Activated gamma-delta T cell treated with Interleukin-2 at 50 U/mL for 16 hours (primary cell): ENCODE measurements at places on chromosomes 4 and X.

DNA sequence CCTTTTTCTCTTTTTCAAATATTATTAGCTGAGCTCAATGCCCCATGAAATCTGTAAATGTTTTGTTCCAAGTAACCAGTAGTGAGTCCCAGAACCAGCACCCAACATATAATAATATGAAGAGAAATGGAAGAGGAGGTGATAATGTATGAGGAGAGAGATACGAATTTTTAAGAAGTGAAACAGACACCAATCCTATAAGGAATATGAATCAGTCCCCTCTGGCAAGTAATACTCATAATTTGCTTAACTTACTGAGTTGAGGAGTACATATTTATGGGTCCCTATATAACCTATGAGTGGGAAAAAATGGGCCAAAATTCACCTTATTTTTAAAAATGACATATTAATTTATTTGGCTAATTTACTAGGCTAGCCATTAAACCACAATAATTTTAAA, 8.4 kb upstream of the CBR4 start:
- DNase-seq = no peak

- DNase-seq = no peak
These were observed 11.8 kb downstream of the IQSEC2 start for GRCh38 chrX:53269536-53270107.

- DNase-seq = no peak
These were observed 55.7 kb downstream of the ANTXR2 start for GRCh38 chr4:80017125-80017854.

DNA sequence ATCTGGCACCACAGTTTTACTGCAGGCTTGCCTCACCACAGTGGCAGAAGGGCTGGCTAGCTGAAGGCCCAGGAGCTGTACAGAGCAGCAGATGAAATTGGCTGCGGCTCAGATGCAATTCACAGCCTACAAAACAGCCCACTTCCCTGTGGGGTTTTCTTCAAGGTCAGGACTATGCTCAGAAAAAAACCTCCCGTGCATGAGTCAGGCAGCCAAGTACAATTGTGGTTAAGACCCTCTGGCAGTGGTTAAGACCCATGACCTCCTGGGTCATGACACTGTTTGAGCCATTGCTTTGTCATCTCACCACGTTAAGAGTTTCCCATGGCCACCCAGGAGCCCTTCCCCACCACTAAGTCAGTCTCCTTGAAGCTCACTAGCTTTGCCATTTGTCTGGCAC, 276.3 kb downstream of the HNRNPD start:
- DNase-seq = no peak

- no peak for DNase-seq
These were observed 10.8 kb upstream of the HADH start for GRCh38 chr4:107978716-107979451.

DNA sequence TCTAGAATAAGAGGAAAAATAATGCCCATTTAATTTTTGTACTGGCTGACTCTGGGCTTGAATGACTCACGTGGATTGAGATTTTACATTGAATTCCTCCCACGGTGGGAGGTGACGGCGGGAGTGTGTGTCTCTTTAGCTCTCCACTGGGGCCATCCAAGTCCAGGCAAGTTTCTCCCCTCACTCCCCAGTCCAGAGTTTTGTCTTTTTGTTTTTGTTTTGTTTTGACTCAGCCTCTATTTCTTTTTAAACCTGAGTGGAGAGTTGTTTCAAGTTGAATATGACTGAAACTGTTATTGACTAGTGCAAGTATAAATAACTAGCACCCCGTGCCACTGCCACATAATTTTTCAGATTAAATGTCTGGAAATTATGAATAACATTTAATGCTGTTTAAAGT, 13.6 kb downstream of the CHST7 start:
- no peak for DNase-seq

DNA sequence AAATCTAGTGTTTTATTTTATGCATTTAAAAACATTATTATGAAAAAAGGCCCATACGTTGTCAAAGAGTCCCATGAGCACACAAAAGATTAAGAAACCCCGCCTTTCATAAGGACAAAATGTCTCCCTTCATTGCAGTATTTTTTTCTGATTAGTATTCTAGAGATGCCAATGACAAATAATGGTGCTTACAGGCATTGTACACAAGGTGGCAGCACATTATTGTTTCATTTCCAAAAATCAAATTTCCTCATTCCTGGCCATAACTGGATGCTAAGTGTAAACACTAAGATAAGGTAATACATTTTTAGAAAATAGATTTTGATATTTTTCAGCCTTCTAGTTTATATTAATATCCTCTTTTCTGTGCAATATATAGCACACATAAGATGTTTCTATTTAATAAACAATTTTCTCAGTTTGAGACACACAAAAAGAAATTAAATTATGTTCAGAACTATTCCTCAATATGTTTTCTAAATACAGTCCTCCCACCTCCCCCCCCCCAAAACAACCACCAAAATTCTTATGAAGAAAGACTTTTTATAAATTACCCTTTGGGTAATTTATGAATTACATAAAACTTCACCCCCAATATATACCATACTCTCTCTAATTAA, 47.7 kb downstream of the TIGD2 start:
- DNase-seq = no peak

- no peak for DNase-seq
These were observed 40.6 kb downstream of the CHRDL1 start for GRCh38 chrX:110755061-110755460.

GRCh38 chr4:55925241-55925640, 23.5 kb upstream of the CEP135 start:
- no peak for DNase-seq

GRCh38 chrX:64977830-64978229, 1.6 kb upstream of the ZC4H2 start:
- no peak for DNase-seq

GRCh38 chr4:45155081-45155777, 428.9 kb upstream of the GNPDA2 start:
- no peak for DNase-seq

GRCh38 chr4:40723728-40724127, 26.0 kb upstream of the NSUN7 start:
- DNase-seq = no peak

- no peak for DNase-seq
These were observed 67.5 kb downstream of the FBXW7 start for GRCh38 chr4:152468408-152468807.

- no peak for DNase-seq
These were observed 108.0 kb upstream of the PDE5A start for GRCh38 chr4:119736559-119736958.

GRCh38 chr4:140343303-140343702, 30.1 kb upstream of the SCOC start:
- no peak for DNase-seq

- peak; percentile 23 for DNase-seq
These were observed 50.2 kb downstream of the DDX3X start for GRCh38 chrX:41384051-41384705.

- DNase-seq = no peak
These were observed 4.8 kb upstream of the IGFBP7 start for GRCh38 chr4:57114973-57115372.

- no peak for DNase-seq
These were observed 464.1 kb downstream of the IDS start for GRCh38 chrX:149040873-149041535.

GRCh38 chr4:6916587-6917460, 7.2 kb downstream of the TBC1D14 start:
- DNase-seq = peak; percentile 52

DNA sequence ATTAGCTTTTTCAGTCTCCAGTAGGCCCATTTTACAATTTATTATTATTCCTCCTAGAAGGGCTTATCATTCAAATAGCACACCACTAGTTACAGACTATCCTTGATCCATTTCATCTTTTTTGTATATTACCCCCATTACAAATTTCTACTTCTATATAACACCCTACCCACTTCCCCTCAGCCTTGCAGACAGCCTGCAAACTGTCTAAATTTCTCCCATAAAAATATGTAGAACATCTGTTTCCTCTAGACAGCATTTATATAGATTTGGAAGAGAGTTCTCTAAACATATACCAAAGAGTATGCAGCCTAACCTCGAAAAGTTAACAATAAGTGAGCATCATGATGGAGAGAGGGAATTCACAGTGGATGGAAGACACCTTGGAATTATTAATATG, 30.8 kb downstream of the COMMD8 start:
- no peak for DNase-seq

DNA sequence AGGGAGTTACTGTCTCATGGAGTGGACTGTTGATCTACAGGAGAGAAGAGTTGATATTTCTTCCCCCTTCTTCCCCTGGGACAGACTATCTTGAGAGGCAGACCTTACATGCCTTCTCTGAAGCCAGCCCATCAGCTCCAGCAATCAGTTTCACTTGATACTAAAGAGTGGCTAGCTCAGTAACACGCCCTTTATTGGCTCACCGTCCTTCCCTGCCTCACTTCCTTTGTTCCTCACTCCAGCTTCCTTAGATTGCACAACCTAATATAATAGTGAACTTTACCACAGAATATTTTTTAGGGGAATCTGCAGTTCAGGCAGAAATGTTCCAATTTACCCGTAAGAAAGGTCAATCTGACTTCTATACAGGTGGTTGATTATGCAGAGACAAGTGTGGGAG, 128.1 kb upstream of the NDP start:
- no peak for DNase-seq

GRCh38 chrX:119684916-119685224, 8.1 kb downstream of the SEPTIN6 start:
- DNase-seq = no peak

- no peak for DNase-seq
These were observed 492.0 kb downstream of the PCDH11X start for GRCh38 chrX:92270936-92271855.

DNA sequence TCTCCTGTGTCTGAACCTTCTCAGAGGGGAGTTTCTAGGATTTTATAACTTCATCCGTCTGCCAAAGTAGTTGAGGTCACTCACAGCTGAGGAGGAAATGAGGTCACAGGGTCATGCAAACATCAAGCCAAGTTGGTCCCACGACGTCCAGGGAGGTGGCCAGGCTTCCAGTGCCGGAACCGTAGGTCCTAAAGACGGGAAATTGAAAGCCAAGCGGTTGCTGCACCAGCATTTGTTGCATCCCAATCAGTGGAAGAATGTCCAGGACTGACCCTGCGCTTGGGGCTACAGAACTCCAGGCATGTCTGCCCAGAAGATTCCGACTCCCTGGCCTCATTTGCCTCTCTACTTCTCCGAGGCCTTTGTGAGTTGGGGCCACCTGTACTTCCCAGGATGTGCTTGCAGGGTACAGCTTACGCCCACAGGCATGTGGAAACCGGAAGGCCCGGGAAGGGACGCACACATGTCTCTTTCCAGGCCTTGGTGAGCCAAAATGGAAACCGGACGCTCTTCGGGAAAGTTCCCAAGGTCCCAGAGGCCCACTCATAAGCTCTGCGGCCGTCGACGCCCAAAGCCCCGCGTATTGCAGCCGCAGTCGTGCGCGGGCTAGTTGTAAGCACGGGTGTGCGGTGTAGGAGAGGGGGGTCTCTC, 9.3 kb downstream of the PRDM8 start:
- DNase-seq = no peak

DNA sequence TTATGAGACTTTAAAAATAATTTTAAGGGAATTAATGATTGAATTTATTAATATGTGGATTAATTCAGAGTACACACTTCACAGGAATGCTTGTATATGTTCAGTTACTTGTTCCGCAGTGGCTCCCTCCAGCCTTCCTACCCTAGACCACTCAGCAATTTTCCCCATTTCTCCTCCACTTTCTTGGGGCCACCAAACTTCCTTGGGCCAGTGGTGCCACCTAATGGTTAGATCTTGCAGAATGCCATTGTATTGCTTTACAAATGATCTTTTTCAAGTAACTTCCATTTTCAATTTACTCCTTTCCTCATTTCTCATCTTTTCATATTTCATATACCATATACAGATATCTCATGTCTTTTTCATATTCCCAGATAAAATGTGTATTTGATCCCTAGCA, 3.6 kb upstream of the RNF175 start:
- no peak for DNase-seq

GRCh38 chrX:134171661-134172587, 65.1 kb upstream of the CCDC160 start:
- DNase-seq = no peak

DNA sequence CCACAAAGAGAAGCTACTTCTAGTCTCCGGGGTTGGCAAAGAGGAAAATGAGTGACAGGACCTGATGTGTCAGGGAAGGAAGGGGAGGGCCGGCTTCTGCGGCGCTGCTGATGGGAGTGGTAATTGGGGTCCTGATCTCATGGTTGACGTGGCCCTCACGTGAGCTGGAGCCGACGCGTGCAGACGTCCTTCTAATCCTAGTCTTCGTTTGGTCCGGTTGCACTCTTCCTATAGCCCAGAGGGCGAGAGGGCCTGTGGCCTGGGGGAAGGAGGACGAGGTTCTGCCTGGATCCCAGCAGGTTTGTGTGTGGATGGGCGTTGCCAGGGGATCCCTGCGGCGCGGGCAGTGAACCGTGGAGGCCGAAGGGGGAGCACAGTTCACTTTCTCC, at the start of gene ARMCX1:
ARMCX1 (plus strand) TSS at position 186 of the 389 bp plus-strand sequence. CDS start 2,384 bp downstream, outside the sequence.
- no peak for DNase-seq

DNA sequence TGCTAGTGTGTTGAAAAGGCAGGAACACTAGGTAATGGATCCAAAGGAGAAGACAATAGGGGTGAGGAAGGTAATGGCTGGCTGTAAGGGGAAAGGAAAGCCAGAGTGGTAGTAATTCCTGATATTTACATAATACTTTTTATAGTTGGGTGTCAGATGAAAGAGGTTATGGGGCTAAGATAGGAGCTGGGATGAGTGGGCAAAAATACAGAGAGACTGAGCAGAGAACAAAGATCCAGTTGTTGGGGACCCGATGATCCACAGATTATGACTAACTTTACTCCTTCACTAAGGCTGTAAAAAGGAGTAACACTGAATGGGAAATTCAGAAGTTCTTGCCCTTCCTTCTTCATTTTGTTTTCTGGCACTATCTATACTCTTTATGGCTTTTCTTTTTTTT, 138.2 kb downstream of the KLHL13 start:
- no peak for DNase-seq

- no peak for DNase-seq
These were observed 6.1 kb downstream of the ENOX2 start for GRCh38 chrX:130896802-130897501.

- no peak for DNase-seq
These were observed 19.7 kb upstream of the PPP2R2C start for GRCh38 chr4:6492027-6492590.

DNA sequence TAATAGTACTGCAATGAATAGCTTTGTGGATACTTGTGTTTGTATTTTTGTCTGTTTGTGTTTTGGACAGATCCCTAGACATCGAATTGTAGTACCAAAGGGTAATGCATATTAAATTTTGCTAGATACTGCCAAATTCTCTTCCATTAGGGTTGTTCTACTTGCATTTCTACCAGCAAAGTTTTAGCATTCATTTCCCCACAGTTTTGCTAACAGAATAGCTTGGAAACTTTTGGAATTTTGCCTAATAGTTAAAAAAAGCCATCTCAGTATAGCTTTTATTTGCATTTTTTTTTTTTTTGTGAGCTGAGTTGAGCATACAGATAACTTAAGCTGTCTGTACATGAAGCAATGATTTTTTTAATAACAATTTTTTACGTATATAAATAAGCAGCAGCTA, 1084.9 kb downstream of the ADGRL3 start:
- DNase-seq = no peak

DNA sequence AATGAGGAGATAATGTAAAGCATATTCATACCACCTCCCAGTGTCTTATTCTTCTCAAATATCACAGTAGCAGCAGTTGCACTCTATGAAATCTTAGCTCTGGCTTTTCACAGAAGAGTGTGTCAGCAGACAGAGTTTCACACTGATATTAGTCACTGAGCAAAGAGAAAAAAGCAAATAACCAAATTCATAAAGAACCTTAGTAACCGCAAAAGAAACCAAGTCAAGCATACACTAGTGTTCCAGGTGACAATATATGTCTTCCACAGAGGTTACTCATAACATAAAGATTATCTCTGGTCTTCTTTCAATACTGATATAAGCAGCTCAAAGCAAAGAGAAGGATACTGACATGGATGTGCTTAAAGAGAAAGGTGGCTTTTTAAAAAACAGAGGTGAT, 181.7 kb upstream of the EDNRA start:
- no peak for DNase-seq
